ENCODE measurements at places on chromosomes 13 and 19. TPM values are rescaled to one million over a fixed set of nuclear protein-coding genes. Genes with fewer than 3 reads are reported as not detected.
A peak's percentile ranks its signal among the peaks of the same experiment; 100 is the strongest.

- DNase-seq: no peak
Measured at GRCh38 chr13:111303559-111303958, 16.9 kb upstream of the TEX29 start.

DNA sequence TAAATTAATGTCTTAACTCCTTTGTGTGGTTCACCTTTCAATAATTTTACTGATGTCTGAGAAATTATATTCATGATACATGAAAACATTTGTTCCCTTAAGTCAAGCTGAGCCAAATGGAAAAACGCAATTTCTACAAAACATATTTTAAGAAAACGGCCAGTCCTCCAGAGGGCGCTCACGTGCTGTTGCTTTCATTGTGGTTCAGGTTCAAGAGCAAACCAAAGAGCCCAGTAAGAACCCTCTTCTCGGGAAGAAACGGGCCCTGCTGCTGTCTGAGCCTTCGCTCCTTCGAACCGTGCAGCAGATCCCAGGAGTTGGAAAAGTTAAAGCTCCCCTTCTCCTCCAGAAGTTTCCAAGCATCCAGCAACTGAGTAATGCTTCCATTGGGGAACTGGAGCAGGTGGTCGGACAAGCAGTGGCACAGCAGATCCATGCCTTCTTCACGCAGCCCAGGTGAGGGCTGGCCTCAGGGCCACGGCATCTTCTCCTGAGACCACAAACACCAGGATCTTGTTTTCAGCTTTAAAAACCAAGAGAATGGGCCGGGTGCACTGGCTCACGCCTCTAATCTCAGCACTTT is 4.3 kb downstream of the FAAP24 start:
- peak; percentile 73 for DNase-seq

GRCh38 chr19:32450217-32450616 is 44.6 kb downstream of the DPY19L3 start:
- no peak for DNase-seq

DNA sequence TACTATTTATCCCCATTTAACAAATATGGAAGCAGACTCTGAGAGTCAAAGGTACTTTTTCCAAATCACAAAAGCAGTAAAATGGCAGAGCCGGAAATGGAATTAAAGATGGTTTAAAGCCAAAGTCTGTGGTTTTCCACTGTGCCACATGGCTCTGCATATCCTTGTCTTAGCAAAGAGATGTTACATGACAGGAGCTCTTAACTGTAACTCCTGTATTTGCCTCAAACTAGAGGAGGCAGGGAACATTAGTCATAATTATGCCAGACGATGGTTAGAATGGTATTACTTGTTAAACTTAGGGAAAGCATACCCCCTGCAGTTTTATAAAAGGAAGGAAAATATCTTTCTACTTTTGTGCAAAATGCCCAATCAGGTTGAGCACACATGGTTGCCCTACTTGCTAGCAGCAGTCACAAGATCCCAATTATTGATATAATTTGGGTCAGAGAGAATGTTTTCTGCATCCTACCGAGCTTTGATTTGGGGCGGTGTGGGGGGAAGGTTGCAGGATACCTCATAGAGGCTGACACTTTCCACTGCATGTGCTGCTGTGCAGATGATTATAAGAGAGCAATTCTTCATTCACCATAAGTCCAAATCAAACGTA is 42.0 kb upstream of the MAB21L1 start:
- DNase-seq: no peak

GRCh38 chr19:45767410-45767880 is 1.6 kb downstream of the SIX5 start:
- DNase-seq: peak; percentile 75

- DNase-seq: no peak
Measured at GRCh38 chr13:75675421-75675820, 39.3 kb downstream of the LMO7 start.

GRCh38 chr19:42455086-42455485 is 12.3 kb upstream of the CXCL17 start:
- no peak for DNase-seq

GRCh38 chr13:29713839-29714238 is 118.4 kb upstream of the SLC7A1 start:
- DNase-seq: peak; percentile 63

DNA sequence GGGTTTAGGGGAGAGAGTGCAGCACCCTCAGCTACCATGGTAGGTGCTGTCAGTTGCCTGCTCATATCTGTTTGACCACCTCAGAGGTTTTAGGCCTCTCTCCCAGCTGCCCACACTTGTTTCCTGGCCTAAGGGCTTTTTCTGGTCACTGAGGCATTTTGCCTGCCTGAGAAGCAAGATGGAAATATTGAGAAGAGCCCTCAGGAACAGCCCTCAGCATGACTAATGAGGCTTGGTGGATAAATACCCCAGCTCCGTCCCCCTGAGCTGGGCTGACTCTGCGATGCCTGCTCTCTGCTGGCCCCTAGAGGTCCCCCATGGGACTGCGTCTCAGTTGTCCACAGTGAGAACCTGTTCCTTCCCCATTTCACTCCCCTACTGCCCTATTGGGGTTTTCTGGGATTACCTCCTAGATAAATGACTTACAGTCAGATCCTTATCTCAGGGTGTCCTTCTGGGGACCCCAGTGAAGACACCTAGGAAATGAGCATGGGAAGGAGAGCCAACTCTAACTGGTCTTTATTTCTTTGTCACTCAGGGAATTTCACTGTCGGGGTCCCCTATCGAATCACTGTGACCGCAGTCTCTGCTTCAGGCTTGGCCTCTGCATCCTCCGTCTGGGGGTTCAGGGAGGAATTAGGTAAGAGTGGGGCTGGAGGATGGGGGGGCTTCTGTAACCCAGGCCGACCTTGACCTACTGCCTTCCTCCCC is 13.3 kb downstream of the PALM3 start:
- peak; percentile 60 for DNase-seq

DNA sequence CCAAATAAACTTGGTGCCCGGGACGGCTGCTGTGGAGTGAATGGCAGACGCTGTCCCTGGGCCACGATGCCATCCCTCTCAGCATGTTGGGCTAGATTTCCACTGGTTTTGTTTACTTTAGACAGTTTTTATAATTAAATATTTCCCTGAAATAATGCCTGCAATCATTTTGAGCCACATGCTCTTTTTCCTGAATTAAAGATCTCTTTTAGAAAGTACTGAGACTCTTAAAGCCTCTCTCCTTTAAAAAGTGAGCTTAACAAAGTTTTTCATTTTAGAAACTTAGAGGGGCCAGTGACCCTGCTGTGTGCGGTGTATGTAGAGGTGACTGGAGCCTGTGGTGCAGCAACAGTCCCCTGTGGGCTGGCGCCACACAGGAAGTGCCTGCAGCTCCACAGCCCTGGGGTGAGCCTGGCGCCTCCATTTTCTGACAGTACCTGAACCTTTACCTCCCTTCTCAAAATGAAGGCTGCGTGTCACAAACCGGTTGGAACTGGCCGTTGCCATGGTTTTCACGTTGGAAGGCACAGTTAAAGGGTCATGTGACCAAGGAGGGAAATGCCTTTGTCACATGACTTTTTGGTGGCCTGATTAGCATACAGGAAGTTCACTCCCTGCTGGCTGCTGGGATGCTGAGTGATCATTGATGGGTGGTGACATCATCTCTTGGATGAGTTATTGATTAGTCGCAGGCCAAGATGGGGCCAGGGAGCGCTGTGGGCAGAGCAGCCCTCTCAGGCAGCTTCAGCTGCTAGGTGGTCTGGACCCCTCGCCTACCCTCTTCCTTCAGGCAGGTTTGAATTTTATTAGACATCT is 26.3 kb downstream of the TSSK6 start:
- peak; percentile 72 for DNase-seq

DNA sequence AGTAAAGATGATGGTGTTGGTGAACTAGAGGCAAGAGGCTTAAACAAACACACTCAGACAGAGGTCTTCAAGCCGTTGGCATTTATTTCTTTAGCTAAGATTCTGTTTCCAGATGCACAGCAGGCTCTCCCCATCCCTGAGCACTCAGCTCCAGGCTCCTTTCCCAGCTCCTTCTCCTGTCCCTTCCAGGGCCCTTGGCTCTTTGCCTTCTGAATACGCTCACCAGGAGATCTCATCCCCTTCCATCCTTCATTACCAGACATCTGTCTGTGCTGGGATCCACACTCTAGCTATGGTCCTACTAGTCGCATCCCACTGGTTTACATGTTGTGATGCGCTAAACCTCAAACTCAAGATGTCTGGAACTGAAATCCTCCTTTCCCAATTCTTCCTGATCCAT is 25.3 kb upstream of the DOCK9 start:
- no peak for DNase-seq

DNA sequence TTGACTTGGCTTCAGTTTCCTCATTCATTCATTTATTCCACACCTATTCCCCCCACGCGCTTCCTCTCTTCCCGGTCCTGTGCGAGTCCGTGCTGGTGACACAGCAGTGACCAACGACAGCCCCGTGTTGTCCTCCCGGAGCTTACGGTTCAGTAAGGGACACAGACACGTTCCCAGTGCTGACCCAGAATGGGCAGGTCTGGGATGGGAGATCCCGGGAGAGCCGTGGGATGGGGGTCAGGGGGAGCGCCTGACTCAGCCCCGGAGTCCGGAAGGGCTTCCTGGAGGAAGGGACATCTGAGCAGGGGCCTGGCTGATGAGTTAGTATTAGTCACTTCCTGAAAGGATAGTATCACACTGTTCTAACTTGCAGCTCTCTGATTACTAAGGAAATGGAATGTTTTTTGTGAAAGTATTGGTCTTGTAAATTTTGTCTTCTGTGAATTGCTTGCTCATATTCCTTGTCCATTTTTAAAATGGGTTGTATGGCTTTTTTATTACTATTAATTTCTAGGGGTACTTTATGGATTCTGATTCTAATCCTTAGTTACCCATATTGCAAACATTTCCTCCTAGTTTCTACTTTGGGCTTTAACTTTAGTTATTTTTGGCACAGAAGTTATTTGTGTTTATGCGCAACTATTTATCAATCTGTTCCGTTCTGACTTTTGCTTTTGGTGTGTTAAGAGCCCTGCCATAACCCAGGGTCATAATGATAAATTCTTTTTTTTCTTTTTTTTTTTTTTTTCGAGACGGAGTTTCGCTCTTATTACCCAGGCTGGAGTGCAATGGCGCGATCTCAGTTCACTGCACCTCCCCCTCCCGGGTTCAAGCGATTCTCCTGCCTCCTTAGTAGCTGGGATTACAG is 708 bp upstream of the ERCC1 start:
- DNase-seq: peak; percentile 95

GRCh38 chr13:38866649-38867048 is 124.0 kb downstream of the STOML3 start:
- peak; percentile 34 for DNase-seq

GRCh38 chr13:46137627-46138317 is 32.9 kb upstream of the CPB2 start:
- no peak for DNase-seq

GRCh38 chr19:38412961-38413360 is 10.1 kb downstream of the FAM98C start:
- no peak for DNase-seq

DNA sequence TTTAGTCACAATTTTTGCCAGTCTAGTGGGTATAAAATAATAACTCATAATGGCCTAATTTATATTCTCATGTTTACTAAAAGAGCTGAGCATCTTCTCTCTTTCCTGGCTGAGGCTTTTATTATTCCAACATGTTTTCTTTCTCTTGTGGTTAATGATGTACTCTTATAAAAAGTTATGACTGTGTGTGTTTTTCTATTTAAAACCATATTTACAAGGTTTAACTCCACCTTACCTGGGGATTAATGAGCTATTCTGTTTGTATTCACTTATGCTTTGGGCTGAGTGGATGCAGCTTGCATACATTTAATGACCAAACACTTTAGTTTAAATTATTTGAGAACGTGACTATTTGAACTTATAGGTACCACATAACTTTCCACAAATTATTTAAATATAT is 1365.7 kb upstream of the SLC10A2 start:
- DNase-seq: peak; percentile 7

The CRX gene
- not detected for total RNA-seq

The PBX4 gene
- total RNA-seq: 6.9 TPM

The TUBB4A gene
- total RNA-seq: 6.0 TPM

The FAAP24 gene
- total RNA-seq: 4.3 TPM

The KIR2DL4 gene
- total RNA-seq: not detected

The FARSA gene
- 339 TPM for total RNA-seq
